Stimulated activated CD4-positive, alpha-beta T cell treated with anti-CD3 and anti-CD28 coated beads, Interleukin-2, amount 100 ng/mL, for 24 hours (primary cell): ENCODE measurements at places on chromosomes 13 and 19.

DNA sequence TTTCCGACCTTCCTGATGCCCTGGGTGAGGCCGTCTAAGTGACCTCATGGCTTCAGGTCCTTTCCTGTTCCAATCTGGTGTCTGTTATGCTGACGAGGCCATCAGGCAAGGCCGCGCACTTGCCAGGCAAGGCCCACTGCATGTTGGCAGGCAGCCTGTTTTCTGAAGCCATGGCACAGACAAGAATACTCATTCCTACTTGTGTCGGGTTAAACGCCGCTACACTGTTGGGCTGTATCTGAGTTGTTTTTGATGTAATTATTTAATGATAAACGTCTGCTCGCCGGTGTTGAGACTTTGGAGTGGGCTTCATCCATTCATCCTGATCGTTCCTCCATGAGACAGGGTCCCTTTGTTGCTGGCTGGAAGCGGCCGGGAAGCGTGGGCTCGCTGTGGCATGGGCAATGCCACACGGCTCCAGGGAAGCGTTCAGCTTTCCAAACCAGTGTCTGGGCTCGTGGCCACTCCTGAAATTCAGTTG is 92.1 kb downstream of the ATP11A start:
- no peak for DNase-seq

GRCh38 chr19:2096034-2096479 is at the start of gene MOB3A:
Gene MOB3A (minus strand): TSS chr19:2096326. CDS start chr19:2078560, 17,766 bp downstream.
- peak; percentile 87 for DNase-seq

DNA sequence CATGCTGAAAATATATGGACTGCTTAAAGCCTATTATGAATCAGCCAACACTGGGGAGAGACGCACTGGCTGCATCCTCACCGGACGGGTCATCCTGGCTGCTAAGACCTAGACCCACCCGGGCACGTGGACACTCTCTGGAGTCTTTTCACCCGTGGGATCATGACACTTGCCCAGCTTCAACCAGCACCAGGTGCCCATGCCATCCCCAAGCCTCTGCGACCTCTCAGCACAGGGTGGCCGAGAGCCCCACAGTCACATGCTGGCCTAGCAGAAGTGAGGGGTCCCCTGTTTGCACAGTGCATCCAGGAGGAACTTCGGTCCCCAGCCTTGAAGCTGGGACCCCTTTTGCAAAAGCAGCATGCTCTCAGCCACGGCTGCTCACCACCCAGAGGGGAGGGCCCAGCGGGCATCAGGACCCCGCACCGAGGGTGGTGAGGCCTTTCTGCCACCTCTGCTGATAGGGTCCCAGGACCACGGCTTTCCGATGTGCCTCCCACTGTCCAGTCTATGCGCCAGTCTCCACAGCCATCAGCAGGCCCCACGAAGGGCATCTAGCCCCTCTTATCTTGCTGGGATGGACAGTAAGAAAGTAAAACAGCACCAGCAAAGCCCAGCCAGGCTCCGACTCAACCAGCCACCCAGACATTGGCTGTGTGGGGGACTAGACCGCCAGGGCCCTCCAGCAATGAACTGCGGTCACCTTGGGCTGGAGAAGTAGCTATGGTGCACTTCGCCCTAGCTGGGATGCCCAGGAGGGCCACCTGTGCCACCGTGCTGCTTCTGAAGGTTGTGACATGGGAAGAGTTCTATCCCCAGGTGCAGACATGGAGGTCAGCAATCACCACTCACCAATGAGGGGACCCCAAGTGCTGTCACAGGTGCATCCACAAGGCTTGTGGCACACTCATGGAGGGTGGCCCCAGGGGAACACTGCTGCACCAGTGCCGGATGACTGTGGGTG is 73.1 kb downstream of the CEBPG start:
- DNase-seq, result no peak

DNA sequence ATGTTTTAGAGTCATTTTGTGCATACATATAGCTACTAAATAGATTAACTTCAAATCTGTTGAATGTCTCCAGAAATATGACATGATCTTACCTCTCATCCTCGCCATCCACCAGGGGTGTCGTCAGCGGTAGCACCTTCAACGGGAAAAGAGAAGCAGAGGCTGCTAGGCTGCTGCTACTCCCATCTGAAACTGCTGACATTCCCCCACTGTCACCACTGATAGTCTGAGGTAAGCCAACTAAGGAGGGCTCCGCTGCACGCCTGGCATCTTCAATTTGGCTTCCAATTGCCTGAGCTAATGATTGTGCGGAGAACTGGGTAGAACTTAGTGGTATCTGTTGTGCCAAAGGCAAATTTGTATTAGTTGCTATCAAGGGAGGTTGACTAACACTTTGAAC is 3.1 kb downstream of the TSC22D1 start:
- no peak for DNase-seq

DNA sequence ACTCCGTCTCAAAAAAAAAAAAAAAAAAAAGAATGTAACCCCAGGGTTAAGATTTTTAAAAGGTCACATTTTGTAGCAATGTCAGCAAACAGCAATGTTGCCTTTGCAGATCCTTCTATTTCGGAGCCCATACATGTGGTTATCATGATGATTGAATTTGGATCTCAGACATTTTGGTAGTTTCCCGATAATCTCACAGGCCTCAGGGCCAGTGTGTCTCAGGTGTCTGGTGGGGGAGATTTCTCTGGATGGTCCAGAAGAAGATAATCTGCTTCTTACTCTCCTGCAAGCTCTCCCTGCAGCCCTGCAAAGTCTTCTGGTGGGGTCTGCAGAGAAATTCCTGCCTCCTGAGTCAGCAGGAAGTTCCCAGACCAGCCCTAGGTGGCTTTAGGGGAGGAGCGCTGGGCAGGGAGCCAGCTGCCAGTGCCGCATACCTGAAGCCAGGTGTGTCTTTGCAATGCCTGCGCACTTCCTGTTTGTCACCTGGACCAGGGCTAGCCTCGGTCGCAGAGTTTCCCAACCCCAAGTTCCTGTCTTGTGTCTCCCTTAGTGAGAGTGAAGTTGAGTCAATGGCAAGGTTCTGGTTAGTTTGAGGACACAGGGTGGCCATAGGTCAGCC is 1.4 kb downstream of the SH2D3A start:
- no peak for DNase-seq

GRCh38 chr13:101751488-101751887 is 299.0 kb downstream of the ITGBL1 start:
- DNase-seq, result no peak

DNA sequence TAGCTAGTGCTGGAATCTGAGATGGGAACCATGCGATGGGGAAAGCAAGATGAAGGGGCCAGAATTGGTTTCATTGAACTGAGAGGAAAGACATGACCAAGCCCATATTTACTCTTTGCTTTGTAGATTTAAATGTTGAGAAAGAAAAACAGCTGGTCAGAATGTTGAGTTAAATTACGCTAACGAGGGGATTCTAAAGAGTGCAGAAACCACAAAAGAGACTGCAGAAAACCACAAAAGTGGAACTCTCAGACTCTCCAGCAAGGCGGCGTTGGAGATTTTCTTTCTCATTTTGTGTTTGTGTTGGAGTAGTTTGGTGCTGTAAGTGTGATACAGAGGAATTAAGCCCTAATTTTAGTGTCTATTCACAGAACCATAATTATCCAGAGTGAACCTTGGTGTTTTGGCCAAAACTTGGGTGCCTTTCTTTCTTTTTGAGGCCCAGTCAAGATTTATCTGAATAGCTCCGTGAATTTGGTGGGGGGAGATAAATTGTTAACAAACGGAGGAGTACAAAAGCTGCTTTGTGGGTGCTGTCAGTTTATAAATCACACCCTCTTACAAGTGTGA is 26.3 kb downstream of the SAE1 start:
- no peak for DNase-seq

DNA sequence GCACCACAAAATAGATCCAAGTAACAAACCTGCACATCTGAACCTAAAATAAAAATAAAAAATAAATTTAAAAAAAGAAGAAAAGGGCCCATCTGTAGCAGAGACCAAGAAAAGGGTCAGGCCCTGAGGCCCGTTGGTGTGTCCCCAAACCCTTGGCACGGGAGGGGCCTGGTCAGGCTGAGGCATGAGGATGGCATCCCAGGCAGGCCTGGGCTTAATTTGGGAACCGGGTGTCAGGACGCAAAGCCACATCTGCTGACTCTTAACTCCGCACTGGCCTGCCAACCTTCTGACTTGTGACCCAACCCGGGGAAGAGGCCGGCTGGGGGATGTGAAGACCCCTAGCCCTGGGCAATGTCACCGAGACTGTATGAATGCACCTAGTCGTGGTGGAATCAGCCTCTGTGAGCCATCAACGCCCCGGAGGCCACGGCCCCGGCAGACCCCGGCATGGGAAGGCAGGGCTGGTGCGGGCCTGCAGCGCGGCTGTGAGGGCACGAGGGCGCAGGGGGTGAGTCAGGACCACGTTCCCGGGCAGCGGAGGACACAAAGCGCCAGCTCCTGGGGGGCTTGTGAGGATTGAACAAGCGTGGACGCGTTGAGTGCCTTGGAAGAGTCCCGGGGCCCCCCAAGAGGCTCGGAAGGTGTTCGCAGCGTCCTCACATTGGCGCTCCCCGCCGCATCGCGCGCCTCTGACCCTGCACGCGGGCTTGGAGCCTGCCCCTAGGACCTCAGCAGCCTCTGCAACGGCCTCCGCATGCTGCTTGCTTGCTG is 38.2 kb downstream of the ATP12A start:
- DNase-seq, result no peak
